ENCODE measurements at places on chromosomes 7 and 10. TPM values are rescaled to one million over a fixed set of nuclear protein-coding genes. Genes with fewer than 3 reads are reported as not detected.

Gene ARMC10
- polyA plus RNA-seq: 65.5 TPM

Gene UTF1
- not detected for polyA plus RNA-seq

Gene SCART1
- 0.98 TPM for polyA plus RNA-seq

Gene GPNMB
- 33.7 TPM for polyA plus RNA-seq

Gene SEPHS1
- 130 TPM for polyA plus RNA-seq

Gene SOSTDC1
- 58.6 TPM for polyA plus RNA-seq

Gene ECHDC3
- 14.0 TPM for polyA plus RNA-seq

Gene DGKB
- polyA plus RNA-seq: 2.5 TPM

Gene C7orf33
- not detected for polyA plus RNA-seq

Gene MMP21
- 0.29 TPM for polyA plus RNA-seq

Gene LIPF
- 0.14 TPM for polyA plus RNA-seq

Gene SPDYE1
- polyA plus RNA-seq: 0.27 TPM

Gene OPALIN
- not detected for polyA plus RNA-seq

Gene ANXA8L1
- polyA plus RNA-seq: 0.07 TPM

Gene TMEM229A
- polyA plus RNA-seq: 0.16 TPM

Gene TMEM196
- polyA plus RNA-seq: not detected
